ENCODE measurements at places on chromosomes 2 and 18.

GRCh38 chr2:177710889-177711288 is 318.3 kb downstream of the AGPS start:
- DNase-seq: no peak

DNA sequence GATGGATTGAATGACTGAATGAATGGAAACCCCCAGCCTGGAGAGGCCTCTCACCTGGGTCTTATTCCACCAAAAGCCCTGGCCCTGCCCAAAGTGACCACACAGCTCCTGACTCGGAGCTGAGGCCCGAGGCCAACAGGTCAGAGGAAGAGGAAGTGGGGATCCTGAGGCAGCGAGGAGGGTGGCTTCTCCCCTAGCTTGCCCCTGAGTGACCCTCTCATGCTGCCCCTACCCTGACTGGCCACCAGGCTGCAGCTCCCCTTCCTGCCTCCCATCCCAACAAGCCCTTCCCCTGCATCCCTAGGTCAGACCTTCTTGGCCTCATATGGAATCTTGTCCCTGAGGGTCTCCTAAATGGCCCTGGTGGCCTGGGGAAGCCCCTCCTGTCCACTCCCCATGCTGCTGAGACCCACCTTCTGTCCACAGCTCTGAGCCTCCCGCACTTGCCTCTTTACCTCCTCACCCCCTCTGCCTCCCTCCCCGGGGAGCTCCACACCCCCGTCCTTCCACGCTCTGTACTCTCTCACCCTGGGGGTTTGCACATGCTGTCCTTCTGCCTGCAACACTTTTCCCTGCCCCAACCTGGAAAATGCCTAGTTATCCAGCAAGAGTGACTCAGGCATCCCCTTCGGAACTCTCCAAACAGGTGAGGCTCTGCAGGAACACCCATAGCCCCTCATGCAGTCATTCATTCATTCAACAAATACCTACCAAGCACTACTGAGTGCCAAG is 134.8 kb upstream of the HDAC4 start:
- DNase-seq: no peak

- DNase-seq: no peak
Measured at GRCh38 chr2:86453836-86454235, 12.7 kb downstream of the KDM3A start.

DNA sequence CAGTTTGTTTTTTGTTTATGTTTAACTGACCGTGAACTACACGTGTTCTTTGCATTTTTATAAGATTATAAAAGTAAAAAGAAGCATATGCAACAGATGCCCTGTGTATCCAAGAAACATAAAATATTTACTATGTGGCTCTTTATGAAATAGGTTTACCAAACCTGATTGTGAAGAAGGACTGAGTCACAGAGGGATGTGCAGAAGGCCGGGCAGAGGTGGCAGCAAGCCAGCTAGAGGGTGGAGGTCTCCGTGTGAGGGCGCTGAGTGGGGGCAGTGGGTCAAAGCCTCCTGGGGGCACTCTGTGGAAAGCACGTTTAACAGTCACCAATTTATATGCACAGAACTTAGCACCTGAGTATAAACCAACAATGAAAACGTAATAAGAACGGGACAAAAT is 97.2 kb downstream of the TMEM18 start:
- DNase-seq: no peak

- no peak for DNase-seq
Measured at GRCh38 chr2:23520256-23520655, 135.3 kb downstream of the KLHL29 start.

- DNase-seq: no peak
Measured at GRCh38 chr2:231412618-231412963, 17.1 kb downstream of the B3GNT7 start.

- no peak for DNase-seq
Measured at GRCh38 chr2:186460465-186460864, 25.6 kb upstream of the ZC3H15 start.

GRCh38 chr18:28013066-28013465 is 163.9 kb downstream of the CDH2 start:
- DNase-seq: no peak

- DNase-seq: peak; percentile 35
Measured at GRCh38 chr2:120389036-120389391, 43.1 kb downstream of the INHBB start.
